DMS79 treated with DMSO at 0.1 percent for 48 hours (cell line): ENCODE measurements at places on chromosomes 16 and 17.

DNA sequence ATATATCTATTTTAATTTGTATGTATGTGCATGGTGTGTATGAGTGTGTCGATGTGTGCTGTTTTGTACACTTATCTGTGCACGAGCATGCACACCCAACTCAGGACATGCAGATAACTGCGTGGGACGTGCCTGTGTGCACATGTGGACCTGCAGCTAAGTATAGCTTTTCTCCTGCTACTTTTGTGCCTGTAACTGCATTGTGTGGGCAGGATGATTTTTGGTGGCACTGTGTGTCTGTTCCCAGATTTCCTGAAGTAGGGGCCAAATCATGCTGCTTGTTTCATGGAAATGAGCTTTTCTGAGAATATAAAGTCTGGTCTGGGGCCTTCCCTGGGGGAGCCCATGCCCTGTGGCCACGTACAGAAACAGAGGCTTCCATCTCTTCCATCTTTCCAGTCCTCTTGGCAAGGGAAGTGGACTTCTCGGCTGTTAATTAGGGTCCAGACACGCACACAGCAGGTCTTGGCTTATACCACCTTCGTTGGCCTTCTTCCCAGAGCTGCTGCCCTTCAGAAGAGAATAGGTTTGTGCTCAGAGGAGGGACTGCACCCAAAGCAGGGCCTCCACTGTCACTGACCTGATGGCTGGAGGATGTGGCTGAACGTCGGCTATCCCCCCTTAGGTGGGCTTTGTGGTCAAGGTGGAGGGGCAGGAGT is 30.2 kb downstream of the SPNS3 start:
- DNase-seq, result peak; percentile 38

DNA sequence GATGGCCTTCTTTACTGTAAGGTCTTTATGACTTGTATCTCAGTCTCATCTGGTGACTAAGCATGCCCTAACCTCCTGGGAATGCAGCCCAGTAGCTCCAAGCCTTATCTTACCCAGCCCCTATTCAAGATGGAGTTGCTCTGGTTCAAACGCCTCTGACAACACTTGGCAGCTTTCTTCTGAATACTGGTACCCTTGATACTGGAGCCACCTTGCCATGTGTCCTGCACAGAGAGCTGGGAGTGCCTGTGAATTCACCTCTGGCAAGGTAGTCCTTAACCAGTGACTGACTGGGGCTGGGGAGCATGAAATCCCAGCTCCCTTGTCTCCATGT is 17.2 kb downstream of the NUDT7 start:
- no peak for DNase-seq

- no peak for DNase-seq
Observed at GRCh38 chr16:24477492-24477891, 61.9 kb upstream of the RBBP6 start.

- DNase-seq, result peak; percentile 36
Observed at GRCh38 chr17:58156839-58157803, 8.9 kb downstream of the OR4D1 start.

DNA sequence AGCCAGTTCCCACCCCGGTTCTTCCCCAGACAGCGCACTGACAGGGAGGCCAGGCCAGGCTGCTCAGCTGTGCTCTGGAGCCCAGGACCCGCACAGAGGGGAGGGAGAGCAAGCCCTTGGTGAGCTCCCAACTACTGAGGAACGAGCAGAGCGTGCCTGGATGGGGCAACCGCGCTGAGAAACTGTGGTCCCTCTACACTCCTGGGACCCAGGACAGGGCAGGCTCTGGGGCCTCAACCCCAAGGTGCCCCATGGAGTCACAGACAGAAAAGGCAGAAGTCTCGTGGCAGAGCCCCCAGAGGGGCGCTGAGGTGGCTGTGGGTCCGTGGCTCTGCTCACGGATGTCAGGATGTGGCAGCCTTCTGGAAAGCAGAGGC is 16.3 kb downstream of the SLX4 start:
- no peak for DNase-seq

- no peak for DNase-seq
Observed at GRCh38 chr16:5196204-5196603, 98.6 kb upstream of the EEF2KMT start.

- DNase-seq, result no peak
Observed at GRCh38 chr17:47989700-47990099, 18.8 kb downstream of the CDK5RAP3 start.

GRCh38 chr17:79852748-79853147 is 13.5 kb upstream of the CBX4 start:
- DNase-seq, result peak; percentile 20

GRCh38 chr17:39197380-39198185 is at the start of gene CACNB1:
TSS of gene CACNB1 (minus strand) at chr17:39197669. CDS start at chr17:39197495, 174 bp downstream.
- peak; percentile 76 for DNase-seq

DNA sequence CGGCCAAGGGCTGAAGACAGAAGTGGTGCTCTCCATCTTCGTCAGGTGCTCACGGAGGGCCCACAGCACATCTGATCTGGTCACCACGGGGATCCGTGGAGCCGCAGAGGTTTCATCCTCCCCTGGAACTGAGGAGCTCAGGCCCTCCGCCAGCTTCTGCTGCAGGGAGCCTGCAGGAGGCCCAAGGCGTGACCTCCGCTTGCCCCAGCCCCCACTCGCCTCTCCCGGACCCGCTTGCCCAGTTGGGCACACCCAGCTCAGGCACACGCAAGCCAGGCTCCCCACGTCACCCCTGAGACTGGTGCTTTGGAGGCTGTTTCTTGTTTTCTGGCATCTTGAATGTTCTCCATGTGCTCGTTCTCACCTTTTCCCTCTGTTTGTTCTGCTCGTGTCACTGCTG is 39.4 kb upstream of the CHMP6 start:
- no peak for DNase-seq

DNA sequence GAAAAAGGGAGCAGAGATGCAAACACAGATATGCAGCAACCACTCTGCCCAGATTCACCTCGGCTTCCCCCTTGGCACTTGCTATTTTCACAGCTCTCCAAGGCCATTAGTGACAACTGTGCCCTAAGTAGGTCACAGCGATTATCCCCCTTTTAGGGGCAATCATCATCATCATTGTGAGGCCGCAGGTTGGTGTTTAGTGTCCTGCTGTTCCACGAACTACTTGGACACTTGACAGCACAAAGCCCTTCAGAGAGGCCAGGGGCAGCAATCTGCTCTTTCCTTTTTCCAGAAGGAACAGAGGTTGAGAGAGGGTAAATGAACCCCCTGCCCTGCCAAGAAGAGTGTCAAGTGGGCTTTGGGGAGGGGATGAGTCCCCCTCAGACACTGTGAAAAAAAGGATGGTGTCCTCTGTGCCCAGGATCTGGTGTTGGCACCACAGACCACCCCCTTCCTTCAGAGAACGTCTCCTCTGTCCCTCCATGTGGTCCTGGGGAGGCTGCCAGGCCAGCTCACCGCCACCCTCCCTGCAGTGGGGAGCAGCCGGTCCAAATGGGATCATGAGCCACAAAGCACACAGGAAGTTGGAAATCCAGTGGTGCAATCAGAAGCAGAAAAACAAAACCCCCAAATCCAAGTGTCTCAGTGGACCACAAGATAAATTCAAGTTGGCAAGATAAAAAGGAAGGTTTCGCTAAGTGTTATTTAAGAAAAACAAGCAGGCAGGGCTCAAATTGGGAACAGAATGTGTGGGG is 78.4 kb upstream of the MED9 start:
- no peak for DNase-seq

- no peak for DNase-seq
Observed at GRCh38 chr17:28982131-28982793, 23.6 kb downstream of the SEZ6 start.

DNA sequence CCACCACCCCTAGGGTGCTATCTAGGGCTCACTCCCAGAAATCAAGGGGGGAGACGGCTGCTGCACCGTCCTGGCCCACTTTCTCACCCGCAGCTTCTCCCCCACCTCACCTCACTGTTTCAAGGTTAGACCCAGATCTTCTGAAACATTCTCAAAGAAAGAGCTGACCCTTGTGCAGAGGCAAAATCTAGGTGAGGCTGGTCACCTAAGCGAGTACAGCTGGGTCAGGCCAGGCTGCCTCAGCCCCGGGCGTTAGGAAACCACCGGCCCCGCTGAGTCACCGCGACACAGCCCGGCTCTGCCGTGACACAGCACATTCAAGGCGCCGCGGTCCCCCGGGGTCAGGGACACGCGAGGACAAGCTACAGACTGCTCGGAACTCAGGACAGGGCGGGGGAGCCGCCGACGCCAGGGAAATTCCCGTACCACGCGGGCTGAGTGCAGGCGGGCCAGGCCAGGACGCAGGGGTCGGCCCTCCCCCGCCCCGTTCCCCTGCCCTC is 27.1 kb downstream of the GNPTG start:
- DNase-seq, result no peak

GRCh38 chr17:75808905-75809621 is 24.5 kb downstream of the UNK start:
- no peak for DNase-seq

DNA sequence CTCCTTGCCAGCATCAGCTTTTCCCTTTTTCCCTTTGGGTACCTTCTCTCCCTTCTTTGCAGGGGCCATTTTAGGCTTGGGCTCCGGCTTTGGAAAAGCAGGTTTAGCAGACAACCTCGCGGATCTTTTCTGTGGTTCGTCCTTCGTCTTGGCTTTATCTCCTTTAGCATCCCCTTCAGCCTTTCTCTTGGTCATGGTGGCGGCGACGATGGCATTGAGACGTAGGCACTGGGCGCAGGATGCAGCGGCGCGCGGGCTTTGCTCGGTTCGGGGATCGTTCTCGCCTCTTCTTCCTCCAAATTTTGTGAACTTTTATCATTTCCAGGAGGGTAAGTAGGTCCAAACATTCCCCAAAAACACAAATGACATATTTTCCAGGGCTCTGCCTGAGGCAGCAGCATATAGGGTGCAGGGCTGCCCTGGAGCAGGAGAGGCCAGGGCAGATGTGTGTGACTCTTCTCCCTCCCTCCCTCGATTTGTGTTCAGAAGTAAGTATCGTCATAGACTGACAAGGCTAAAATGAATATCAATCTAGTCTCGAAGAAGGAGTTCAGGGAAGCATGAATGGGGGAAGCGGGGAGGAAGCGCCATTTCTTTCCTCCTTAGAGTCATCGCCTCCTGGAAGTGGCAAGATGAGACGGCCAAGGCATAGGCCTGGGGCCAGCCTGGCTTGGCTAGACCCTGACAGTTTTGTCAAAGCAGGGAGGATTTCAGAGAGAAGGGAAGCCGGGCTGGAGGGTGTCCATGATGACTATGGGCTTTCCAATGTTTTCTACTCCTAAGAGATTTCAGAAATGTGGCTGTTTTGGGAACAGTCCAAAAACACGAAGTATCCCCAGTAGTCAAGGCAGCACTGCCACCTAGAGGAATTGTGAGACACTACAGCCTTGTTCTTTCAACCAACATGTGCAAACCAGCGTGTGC is 13.2 kb downstream of the CHCT1 start:
- DNase-seq, result peak; percentile 36

- no peak for DNase-seq
Observed at GRCh38 chr17:19255279-19255678, 18.1 kb downstream of the EPN2 start.

DNA sequence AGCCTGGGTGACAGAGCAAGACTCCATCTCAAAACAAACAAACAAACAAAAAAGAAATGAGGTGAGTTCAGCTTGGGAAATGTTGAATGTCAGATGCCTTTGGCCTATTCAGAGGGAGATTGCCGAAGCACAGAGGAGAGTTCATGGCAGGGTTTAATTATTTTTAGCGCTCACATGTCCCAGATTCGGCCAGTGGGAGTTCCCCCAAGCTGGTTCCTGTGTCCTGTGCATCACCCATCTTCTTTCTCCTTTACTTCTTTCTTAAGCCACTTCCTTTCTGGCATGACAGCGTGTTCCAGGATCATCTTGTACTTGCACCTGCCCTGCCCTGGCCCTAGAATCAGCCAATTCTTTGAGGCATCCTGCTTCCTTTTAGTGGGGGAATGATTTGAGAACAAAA is 9.2 kb downstream of the MPV17L start:
- DNase-seq, result no peak

GRCh38 chr17:31562376-31562840 is 170.9 kb downstream of the RAB11FIP4 start:
- no peak for DNase-seq
